ENCODE measurements at places on chromosomes 12 and 14.
A peak's percentile ranks its signal among the peaks of the same experiment; 100 is the strongest.

DNA sequence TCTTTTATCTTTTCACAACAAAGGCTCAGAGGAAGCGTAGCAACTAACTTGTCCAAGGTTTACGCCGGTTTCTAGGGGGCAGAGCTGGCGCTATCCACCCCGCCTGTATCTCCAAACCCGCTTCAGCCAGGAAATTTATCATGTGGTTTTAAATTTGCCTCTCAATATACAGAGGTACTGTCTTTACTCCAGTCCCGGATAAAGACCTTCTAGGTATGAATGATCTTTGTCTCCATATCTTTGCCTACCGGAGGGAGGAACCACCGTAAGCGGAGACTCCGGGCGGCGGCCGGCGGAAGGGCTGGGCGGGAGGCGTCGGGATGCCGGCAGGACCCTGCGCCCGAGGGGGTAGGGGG is 693 bp upstream of the RIMKLB start:
- DNase-seq, result peak; percentile 2

DNA sequence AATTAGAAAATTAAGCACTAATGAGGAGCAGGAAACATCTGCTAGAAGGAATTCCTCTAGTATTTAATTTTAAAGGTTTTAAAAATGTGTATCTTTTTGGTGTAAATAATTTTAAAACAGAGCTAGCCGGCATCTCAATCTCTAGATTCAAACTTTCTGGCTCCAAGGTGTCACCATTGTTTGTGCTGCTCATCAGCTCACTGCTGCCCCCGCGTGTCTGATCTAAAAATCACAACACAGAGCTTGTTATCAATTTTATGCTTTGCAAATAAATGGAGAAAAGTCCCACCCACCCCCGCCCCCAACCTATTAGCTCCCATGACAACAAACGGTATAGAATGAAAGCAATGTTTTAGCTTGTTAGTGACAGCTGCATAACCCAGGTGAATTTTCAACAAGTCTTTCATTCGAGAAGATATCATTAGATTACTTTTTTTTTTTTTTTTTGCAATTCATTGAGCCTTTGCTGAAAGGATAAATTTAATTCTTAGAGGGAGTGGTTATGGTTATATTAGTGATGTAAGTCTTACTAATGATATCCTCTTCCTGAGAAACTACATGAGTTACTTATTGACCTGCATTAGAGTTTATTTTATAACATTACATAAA is 11.3 kb upstream of the ABHD12B start:
- DNase-seq, result peak; percentile 85

- DNase-seq, result no peak
These were observed 75.1 kb downstream of the NRXN3 start for GRCh38 chr14:78245238-78245637.

DNA sequence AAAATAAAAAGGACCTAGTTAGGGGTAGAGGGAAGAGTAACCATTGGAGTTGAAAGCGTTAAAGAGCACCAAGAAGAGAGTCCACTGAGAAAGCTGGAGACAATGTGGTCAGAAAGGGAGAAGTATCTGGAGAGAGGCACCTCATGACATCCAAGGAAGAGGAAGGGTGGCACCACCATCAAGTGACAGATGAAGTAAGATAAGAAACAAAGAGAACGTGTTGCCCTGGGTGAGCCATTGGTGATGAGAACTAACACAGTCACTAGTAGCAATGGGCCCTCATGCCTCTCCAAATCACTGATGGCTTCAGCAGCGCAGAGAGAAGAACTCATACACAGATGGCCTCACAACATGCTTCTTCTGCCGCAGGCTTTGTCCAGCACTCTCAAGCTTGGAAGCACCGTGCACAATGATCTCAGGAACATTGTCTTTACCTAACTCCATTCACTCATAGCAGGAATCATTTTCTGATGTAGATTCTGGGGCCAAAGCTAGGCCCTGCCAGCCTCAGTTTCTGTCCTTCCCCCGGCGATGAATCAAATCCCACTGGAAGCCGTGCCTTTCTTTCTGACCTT is 252.9 kb downstream of the DPF3 start:
- DNase-seq, result no peak

DNA sequence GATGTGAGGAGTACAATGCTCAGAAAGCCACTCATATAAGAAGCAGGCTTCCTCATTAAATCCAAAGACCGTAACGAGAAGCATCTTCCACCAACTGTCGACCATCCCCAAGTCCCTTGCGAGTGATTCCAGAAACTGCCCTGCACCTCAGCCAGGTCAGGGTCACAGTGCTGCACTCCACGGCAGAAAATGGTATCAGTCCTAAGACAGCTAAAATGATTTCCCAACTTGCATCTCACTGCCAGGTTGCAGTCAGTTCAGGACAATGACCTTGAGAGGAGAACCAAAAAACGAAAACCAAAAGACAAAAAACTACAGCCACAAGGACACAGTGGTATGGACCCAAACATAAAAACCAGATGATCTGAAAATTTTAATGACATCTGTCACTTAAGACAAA is 20.6 kb downstream of the SBNO1 start:
- DNase-seq, result no peak

DNA sequence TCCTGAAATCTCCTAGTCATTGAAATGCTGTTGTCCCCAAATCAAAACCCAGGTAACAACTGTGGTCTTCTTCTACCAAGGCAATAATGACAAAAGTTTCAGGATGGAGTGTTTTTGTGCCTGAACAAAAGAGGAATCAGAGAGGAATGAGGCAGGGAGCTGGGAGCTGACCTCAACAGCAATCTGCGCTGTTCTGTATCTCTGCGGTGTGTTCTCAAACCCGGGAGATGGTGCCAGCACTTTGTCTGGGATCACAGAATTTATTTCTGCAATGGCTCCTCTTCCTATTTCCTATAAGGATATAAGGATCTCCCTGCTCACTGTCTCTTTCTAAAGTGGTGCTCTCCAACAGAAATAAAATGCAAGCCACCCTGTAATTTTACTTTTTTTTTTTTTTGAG is 449 bp upstream of the GLT8D2 start:
- DNase-seq, result no peak

DNA sequence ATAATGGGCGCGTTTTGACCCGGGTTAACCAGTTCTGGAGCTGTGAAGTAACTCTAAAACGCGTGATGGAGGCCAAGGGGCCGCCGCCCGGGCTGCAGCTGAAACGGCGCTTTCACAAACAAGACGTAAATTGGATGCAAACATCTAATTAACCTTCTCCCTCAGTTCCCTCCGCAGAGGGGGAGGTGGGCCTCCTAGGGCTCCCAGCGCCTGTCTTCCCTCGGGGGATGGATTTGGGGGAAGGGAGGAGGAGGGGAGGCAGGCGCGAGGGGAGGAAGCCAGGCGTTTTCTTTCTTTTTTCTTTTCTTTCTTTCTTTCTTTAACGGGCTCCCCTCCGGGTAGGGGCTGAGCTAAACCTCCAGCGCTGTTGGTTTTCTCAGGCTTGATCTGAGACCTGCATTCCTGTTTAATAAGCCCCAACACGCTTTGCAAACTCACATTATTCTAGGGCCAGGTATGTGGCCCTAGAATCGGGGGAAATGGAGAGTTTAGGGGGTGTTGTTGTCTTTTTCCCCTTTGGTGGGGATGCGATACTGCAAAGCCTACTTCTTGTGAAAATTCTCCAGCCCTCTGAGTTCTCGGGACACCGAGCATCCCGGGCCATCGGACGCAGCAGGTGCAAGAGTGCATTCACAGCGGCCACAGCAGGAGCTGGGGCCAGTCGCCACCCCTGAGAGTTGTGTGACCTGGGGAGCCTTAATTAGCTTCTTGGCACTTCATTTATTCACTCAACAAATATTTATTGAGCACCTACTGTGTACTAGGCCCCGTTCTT is 43.6 kb upstream of the LHX5 start:
- no peak for DNase-seq

DNA sequence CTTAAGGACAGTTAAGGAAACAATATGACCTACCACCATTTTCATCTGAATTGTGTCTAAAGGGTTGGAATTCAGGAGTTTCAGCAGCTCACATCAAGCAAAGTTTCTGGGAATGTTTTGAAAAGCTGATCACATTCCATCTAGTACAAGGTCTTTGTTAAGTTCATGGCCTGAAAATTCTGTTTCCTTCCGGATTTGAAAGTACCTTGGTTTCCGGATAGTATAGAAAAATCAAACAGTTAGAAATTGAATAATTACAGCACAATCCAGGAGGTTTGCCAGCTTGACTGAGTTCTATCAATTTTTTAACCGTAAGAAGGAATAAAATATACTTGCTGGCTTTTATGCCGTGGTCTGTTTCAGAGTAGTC is 136.5 kb downstream of the HMGA2 start:
- no peak for DNase-seq

DNA sequence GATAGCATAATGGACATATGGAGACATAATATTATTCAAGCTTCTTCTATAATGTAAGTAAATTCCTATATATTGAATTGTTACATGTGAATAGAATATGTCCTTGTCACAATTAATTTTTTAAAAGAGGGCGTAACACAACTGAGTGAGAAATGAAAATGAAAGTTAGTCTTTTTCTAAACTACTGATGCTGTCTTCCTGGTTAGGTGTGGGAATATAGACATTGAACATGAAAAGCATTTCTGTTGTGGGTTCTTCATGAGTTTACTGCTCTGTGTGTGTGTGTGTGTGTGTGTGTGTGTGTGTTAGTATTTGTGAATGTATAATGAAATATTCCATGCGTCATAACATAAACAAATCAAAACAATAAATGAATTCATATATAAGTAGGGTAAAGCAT is 40.5 kb upstream of the RTL1 start:
- no peak for DNase-seq

- no peak for DNase-seq
These were observed 35.8 kb downstream of the TRIP11 start for GRCh38 chr14:92004062-92004461.

GRCh38 chr12:93163260-93164036 is 214.3 kb upstream of the NUDT4 start:
- no peak for DNase-seq

DNA sequence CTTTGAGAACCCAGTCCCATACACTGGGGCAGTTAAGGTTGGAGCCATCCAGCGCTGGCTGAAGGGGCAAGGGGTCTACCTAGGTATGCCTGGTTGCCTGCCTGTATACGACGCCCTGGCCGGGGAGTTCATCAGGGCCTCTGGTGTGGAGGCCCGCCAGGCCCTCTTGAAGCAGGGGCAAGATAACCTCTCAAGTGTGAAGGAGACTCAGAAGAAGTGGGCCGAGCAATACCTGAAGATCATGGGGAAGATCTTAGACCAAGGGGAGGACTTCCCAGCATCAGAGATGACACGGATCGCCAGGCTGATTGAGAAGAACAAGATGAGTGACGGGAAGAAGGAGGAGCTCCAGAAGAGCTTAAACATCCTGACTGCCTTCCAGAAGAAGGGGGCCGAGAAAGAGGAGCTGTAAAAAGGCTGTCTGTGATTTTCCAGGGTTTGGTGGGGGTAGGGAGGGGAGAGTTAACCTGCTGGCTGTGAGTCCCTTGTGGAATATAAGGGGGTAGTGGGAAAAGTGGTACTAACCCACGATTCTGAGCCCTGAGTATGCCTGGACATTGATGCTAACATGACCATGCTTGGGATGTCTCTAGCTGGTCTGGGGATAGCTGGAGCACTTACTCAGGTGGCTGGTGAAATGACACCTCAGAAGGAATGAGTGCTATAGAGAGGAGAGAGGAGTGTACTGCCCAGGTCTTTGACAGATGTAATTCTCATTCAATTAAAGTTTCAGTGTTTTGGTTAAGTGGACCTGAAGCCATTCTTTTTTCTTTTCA is 9.2 kb downstream of the ERP29 start:
- no peak for DNase-seq

DNA sequence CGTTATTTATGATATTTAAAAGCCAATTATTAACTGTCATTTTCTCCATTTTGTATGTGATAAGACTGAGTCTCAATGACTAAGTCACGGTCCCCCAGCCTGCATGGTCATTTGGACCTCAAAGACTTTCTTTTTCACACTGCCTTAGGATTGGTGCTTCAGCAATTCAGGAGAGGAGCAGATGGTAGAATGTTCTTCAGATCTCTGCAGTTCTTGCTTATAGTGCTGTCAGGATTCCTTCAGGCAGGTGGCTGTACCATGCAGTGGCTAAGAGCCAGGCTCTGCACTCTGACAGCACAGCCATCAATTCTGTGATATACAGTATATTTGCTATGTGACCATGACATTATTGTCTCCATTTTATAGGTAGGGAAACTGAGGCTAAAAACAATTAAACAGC is 18.7 kb downstream of the SSPN start:
- no peak for DNase-seq

- DNase-seq, result no peak
These were observed 27.6 kb upstream of the BEGAIN start for GRCh38 chr14:100614803-100615202.

DNA sequence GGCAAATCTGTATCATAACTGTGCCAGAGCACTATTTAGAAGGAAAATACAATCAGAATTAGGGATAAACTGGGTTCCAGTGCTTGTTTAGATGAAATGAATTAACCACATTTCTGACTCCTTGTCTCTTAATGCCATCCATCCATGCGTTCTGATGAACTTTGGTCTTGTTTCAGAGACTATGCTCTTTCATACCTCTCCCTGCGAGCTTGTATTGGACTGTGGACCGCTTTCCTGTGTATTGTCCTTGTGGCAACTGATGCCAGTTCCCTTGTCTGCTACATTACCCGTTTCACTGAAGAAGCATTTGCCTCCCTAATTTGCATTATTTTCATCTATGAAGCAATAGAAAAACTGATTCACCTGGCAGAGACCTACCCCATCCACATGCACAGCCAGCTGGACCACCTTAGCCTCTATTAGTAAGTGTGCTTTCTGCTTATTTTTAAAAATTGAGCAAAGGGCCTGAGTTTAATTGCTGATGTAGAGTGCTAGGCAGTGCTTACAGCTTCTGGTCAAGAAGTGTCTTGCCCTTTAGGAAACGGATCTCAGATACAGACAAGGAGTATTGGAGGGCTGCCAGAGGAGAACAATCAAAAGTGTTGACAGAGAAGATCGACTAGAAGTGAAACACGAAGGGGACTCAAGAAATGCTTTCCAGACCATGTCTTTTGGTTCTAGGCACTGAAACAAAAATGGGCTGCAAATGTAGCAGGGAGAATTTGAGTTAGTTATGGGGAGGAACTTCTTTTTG is 46.7 kb downstream of the SLC4A8 start:
- DNase-seq, result no peak

GRCh38 chr12:52952076-52952801 is 3.3 kb downstream of the KRT18 start:
- no peak for DNase-seq

DNA sequence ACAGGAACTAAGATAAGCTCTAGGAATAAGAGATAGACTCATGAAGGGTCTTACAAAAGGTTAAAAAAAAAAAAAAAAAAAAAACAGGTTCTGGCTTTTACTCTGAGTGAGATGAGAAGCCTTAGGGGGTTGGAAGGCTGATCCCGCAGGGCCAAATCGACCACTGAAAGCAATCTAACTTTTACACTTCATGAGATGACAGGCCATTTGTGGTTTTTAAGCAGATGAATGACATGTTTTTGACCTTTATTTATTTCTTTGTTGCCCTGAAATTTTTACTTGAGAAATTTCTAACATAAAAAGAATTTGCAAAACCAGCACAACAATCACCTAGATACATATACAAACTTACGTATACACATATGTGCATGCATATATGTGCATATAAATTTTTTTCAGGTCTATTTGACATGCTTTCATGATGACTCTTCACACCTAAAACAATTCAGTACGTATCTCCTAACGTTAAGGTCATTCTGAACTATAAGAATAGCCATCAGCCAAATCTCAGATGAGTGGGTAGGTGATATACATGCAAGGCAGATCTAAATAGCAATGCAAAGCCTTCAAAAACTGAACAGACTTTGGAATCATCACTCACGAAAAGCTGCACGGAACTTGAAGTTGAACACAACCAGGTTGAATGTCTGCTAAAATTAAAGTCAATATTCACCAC is 87.0 kb downstream of the R3HDM2 start:
- no peak for DNase-seq

Measured in effector CD4-positive, alpha-beta T cell (primary cell).